ENCODE measurements at places on chromosomes 12 and 14.

DNA sequence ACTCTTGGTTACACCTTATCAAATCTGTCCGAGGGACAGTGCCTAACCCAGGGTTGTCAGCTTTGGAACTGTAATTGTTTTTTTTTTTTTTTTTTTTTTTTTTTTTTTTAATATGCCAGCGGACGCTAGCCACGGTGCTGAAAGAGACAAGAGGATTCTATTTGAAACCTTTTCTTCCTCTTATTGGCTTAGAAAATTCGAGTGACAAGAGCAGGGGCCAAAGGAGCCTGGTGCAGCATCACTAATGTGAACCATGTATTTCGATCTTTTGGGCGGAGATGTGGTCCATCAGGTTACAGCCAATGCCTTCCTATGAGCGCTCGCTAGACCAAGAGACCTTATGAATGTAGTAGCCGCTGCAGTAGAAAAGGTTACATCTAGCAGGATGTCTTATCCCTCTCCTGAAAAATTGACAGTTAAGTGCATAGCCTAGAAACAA lies 922 bp downstream of the PTPRR start:
- DNase-seq = no peak

GRCh38 chr12:3178671-3179313 lies 101.6 kb downstream of the TSPAN9 start:
- no peak for DNase-seq

DNA sequence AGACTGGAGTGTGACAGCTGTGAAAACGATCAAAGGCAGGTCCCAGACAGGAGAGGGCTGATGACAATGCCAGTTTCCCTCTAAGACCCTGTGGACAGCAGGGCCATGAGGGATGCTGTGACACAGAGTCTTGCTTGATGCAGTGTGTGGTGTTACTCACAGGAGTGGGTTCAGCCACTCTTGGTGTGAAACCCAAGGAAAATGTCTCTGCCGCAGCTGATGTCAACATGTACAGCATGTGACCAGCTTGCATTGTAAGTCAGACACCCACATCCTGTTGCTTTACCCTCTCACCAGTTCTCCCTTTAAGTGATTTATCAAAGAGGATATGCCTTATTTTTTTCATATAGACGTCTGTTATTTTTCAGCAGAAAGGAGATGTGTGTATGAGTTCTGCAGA lies 268.6 kb downstream of the BTG1 start:
- DNase-seq = no peak

DNA sequence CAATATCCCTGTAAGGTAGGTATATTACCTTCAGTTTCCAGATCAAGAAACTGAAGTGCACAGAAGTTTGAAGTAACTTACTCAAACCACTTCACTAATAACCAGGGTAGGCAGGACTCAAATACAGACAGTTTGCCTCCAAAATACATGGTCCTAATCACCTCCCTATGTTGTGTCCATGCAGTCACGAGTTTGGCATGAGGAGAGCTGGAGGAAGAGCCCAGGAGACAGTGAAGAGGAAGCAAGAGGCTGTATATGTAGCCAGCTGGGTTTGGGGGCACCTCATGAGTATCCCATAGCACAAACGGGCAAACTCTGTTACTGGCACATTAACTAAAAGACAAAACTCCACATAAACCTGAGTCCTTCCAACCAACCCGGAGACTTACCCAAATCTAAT lies 79.2 kb downstream of the DUSP16 start:
- DNase-seq = no peak

DNA sequence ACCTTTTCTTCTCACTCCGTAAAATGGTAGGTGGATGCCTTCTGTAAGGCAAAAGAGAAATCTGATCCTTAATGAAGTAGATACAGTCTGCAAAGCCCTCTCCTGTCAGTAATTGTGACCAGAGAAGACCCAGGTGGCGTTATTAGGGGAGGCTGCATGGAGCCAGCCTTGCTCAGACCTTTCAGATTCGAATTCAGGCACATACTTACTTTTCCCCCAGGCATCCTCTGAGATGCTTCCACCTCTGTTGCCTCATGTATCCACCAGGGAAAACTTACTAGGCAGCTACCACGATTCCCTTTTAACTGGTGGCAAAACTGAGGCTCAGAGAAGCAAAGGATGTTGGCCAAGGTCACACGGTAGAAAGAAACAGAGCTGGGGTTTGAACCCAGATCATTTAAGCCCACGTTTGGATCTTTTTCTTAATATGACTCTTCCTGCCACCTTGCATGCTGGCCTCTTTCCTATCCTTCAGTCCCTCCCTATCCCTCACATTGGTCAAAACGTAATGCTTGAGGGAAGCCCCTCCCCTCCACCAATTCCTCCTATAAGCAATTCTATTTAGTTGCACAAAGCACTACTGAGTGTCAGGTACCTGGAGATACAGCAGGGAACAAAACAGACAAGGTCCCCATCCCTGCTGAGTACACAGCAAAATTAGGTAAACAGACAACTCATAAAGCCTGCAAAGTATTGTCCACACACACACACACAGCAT lies 179.4 kb downstream of the KSR2 start:
- no peak for DNase-seq

DNA sequence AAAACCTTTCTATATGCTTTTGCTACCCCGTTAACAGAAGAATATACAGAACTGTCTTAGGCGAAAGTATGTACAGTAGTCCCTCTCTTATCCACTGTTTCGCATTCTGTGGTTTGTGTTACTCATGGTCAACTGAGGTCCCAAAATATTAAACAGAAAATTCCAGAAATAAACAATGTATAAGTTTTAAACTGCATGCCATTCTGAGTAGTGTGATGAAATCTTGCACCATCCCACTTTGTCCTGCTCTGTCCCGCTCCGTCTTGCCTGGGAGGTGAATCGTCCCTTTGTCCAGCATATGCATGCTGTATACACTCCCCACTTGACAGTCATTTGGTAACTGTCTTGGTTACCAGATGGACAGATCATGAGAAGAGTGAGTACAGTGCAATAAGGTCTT lies 70.1 kb upstream of the STRN3 start:
- DNase-seq = no peak

DNA sequence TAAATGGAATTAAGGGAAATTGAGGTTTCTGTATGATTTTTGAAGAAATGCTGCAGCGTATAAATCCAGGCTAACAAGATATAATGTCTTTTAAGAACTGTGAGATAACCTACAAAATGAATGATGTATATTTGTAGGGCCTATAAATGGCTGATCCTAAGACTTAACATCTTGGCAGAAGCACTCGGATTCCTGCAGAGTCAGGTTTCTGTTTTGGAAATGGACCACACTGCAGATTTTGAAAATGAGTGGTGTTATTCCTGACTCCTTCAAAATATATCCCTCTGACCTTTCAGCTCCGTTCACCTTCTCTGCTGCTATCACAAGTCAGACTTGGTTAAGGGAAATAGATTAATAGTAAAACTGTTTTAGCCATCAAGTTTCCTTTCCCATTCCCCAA lies 5.0 kb downstream of the TIGAR start:
- DNase-seq = no peak

GRCh38 chr12:65632131-65632855 lies 192.0 kb upstream of the HMGA2 start:
- DNase-seq = no peak

- DNase-seq = no peak
Measured at GRCh38 chr12:83537428-83538053, 850.8 kb downstream of the TMTC2 start.

DNA sequence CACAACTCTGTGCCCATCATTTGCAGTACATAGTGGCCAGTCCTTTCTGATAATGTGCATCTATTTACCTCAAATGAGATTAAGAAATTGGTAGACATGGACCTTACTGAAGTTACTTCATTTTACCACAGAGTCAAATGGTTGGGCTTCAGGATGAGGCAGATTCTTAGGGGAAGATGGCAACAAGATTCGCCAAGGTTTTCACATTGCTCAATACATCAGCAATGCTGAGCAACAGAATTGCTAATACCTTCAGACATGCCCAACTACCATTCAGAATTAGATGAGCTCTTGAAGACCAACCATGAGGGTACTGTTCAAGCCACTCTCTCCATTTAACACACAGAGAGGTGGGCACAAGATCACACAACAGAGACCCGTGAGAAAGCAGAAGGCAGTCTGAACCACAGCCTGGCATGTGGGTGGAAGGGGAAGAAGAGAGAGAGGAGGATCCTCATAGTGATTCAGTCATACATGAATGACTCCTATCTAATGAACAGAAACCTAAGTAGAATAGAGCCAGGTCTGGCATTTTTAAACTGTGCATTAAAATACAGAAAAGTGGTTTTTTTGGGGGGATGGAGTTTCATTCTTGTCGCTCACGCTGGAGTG lies 28.5 kb downstream of the CPM start:
- no peak for DNase-seq

DNA sequence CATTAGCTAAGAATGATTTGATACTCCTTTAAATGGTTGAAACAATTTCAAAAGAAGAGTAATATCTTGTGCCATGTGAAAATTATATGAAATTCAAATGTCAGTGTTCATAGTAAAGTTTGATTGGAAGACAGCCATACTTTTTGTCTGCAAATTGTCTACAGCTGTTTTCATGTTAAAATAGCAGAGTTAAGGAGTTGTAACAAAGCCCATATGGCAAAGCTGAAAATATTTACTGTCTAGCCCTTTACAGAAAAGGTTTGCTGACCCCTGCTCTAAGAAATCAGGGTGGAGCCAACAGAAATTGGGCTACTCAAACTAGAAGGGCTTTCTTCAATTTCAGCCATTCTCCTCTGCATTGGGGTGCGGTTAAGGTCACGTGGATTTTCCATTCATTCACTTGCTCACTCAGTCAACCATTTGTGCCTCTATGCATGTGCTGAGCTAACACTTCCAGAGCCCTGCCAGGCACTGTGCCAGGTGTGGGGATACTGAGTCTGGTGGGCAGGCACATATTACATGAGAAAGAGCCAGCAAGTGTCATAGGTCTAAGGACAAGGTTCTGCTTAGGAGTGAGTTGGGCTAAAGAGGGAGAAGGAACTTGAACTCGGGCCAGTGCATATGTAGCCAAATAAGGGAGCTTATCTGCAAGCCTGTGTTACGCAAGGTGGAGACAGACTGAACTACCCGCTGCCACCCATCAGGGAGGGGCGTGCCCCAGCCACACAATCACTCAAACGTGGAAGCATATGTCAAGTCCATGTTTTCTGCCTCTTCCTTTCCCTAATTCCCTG lies 139.8 kb upstream of the NOS1 start:
- no peak for DNase-seq

DNA sequence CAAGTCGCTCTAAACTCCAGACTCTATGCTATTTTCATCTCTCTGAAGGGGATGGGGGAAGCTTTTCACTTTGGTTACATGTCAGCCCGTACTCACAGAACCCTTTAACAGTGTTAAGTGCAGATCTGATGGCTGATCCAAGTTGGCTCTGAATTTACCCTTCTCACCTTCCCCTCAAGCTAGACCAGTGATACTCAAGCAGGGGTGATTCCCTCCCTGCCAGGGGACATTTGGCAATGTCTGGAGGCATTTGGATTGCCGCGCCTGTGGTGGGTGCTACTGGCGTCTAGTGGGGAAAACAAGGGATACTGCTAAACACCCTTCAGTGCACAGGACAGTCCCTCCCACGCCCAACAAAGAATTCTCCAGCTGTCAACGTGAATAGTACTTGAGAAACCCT lies 6.0 kb upstream of the TEX52 start:
- DNase-seq = no peak

DNA sequence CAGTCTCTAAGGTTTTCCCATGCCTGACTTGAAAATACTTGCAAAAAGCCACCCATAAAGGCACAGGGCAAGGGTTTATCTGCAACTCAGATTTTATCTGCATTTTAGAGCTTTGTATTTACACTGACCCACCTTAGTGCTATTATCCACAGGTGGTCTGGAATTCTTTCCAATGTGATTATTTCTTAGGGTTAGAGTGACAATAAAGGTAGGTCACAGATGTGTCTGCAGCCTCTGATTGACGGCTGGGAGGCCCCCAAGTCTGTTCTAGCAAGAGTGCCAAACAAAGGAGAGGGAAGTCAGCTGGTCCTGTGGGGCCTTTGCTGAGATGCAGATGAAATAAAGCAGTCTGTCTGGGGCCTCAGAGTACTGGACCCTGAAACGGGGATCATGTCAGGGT lies 64.0 kb downstream of the FRMD6 start:
- no peak for DNase-seq

GRCh38 chr12:1661553-1662335 lies 29.1 kb upstream of the ADIPOR2 start:
- DNase-seq = peak; percentile 99

DNA sequence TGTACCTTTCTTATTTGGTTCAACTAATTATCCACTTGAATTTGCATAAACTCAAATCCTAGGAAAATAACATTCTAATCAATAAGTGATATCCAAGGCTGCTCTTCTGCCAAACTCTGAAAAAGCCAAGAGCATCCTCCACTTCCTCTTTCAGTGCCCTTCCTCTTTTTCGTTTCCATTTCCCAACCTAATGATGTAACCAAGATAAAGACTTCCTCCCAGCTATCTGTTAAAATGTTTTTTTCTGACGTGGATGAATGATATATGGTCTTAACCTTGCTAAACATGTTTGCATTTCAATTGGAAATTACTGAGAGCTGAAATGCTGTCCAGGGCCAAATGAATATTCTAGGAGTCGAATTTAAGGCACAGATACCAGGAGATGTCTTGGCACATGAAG lies 459.5 kb upstream of the PDE3A start:
- DNase-seq = no peak

- no peak for DNase-seq
Measured at GRCh38 chr14:67738740-67739504, 37.2 kb downstream of the RDH12 start.

DNA sequence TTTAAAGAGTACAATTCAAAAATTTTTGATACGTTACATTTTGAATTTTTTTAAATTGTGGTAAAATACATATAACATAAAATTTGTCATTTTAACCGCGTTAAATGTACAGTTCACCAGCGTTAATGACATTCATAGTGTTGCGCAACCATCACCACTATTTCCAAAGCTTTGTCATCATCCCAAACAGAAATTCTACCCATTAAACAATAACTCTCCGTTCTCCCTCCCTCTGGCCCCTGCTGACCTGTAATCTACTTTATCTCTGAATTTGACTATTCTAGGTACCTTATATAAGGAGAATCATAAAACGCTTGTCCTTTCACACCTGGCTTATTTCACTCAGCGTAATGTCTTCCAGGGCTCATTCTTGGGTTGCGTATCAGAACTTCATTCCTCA lies 69.1 kb upstream of the DYNC1H1 start:
- no peak for DNase-seq

- DNase-seq = no peak
Measured at GRCh38 chr12:32230613-32230993, 124.0 kb downstream of the BICD1 start.

GRCh38 chr14:55881577-55882241 lies 236.5 kb upstream of the PELI2 start:
- DNase-seq = no peak

GRCh38 chr12:120092551-120093335 lies 23.8 kb downstream of the RAB35 start:
- DNase-seq = no peak

GRCh38 chr14:58027904-58028303 lies 124.1 kb downstream of the ARMH4 start:
- DNase-seq = no peak

DNA sequence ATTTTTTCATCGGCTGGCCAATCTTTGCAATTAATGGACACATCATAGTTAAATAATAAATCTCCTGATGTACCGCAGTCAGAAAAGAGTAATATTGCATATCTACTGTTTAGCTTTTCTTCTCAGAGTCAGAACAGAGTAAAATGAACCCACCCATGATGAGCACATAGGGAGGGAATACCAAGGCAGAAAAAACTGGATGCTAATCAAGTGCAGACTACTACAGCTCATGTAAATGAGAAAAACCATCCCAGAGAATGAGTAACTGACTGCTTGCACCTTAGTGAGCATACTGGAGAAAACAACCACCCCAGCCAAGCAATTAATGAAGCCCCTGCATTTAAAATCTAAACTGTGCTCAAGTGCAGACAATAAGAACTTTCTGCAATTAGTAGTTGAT lies 483.7 kb downstream of the MDGA2 start:
- no peak for DNase-seq

Measured in midbrain (tissue), 1 donor.